H1 (cell line): ENCODE measurements at places on chromosomes 6 and 20. TPM values are rescaled to one million over a fixed set of nuclear protein-coding genes. Genes with fewer than 3 reads are reported as not detected.
A peak's percentile ranks its signal among the peaks of the same experiment; 100 is the strongest.

Gene AIF1
- total RNA-seq, result 7.5 and 9.8 TPM in 2 replicates

DNA sequence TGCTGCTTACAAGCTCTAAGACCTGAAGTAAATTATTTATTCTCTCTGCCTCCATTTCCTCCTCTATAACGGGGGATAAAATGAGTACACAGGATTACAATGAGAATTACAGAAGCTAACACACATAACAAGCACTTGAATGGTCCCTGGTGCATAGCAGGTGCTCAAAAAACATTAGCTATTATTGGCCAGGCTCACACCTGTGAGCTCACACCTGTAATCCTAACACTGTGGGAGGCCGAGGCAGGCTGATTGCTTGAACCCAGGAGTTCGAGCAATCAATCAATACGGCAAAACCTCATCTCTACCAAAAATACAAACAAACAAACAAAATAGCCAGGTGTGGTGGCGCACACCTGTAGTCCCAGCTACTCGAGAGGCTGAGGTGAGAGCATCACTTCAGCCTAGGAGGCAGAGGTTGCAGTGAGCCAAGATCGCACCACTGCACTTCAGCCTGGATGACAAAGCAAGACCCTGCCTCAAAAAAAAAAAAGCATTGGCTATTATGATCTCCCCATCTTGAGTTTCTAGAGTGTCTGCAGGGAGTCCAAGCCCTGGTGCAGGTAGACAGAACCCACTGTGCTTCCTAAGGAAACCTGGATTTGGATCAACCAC, 68.1 kb downstream of the PREX1 start:
- DNase-seq, result no peak

DNA sequence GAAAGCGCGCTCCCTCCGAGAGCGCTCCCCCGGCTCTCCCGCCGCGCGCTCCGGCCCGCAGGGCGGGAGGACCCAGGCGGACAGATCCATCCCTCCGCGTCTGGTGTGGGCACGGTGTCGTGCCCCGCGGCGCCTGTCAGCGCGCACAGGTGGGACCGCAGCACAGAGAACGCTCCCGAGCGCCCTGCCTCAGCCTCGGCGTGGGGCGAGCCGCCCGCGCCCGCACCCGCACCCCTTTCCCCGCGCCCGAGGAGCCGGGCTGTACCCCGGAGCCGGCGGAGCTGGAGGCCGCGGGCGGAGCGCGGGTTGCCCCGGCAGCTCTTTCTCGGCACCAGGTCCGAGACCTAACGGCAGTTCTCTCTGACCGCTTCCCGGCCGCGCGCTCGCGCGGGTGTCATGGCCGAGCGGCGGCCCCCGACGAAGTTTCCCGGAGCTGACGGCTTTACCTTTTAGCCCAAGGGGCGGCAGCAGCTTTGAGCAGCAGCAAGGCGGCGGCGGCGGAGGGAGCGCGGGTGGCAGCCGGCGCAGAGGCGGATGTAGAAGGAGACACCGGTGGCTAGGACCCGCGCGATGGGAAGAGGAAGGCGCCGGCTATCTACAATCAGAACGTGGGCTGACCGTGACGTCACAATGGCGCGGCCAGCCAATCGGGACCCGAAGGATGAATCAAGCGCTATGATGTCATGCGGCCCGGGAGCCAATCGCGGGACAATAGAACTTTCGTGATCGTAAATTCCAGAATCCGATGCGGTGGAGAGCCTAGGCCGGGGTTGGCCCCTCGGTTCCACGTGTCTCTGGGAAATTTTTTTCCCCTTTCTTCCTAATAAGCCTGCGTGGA, at the start of gene ELOVL5:
Gene ELOVL5 (minus strand): TSS at position 580 of the 838 bp plus-strand sequence. CDS start 53,251 bp downstream, outside the sequence.
- DNase-seq, result peak; percentile 73

DNA sequence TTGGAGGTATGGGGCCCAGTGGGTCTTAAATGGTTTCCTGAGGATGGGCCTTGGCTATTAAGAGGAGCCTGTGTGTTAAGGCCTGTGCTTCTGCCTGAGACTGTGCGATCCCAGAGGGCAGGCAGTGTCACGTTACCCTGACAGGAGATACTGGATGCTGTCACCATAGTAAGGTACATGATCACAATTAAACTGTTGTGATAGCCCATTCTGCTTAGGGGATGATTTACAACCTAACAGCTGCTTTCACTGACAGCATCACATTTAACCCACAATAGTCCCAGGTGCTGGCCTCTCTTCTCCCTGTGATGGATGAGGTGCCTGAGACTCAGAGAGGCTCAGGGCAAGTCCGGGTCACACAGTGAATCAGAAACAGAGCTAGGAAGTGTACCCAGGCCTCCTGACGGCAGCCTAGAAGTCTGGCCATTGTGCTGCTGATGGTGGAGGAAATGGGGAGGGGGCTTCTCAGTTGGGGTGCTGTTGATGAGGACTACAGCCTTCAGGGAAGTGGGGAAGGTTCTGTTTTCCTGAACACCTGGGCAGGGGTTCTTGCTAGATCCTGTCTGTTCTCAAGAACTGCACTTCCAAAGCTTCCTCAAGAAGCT, 97.3 kb downstream of the MDGA1 start:
- no peak for DNase-seq

- no peak for DNase-seq
Observed at GRCh38 chr6:119430805-119431204, 81.2 kb upstream of the MAN1A1 start.

Gene LINC00237
- total RNA-seq, result 0.28 and 0.69 TPM in 2 replicates

GRCh38 chr6:44699851-44700250, 312.3 kb downstream of the CDC5L start:
- no peak for DNase-seq

Gene BPIFB2
- total RNA-seq, result not detected in 2 replicates

GRCh38 chr6:79628466-79629288, 2.5 kb upstream of the SH3BGRL2 start:
- no peak for DNase-seq

Gene GHRH
- total RNA-seq, result not detected in 2 replicates

GRCh38 chr6:43287717-43288679, 10.1 kb upstream of the SLC22A7 start:
- no peak for DNase-seq
